Adipocyte (in vitro differentiated cells): ENCODE measurements at places on chromosomes 4 and X.

GRCh38 chrX:117487421-117487820 is 629.2 kb downstream of the KLHL13 start:
- no peak for DNase-seq

GRCh38 chrX:119130911-119131310 is 3.3 kb upstream of the KIAA1210 start:
- DNase-seq = peak; percentile 31

GRCh38 chr4:176964116-176964691 is 171.5 kb upstream of the VEGFC start:
- DNase-seq = no peak

DNA sequence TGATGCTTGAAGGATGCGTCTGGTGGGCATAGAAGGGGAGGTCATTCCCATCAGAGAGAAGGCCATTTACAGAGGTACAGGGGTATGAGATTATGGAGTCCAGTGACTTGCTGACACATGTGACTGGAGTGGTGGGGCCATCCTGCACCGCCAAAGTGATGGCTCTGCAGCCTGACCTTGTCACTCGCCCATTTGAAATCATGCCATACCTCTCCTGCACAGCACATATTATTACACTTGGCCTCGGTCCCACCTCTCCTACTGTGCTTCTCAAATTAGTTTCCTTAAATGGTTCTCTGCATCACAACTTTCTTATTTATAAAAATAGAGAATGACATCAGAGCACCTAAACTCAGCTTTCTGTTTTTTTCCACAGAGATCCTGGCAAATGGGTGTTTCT is 60.7 kb upstream of the HAND2 start:
- no peak for DNase-seq

DNA sequence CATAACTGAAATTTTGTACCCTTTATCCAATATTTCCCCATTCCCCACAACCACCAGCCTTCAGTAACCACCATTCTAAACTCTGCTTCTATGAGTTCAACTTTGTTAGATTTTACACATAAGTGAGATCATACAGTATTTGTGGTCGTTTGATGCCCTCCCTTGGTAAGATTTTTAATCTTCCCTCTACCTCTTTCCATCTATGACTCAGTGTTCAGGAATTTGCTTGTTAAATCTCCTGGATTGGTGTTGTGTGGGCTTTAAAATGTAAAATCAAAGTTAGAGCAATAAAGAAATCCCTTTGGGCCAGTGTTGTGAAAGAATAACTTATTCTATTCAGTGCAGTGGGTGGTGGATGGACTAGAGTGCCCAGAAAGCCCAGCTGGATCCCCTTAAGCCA is 37.4 kb downstream of the SLC16A2 start:
- peak; percentile 70 for DNase-seq
